ENCODE measurements at places on chromosomes 11 and 22. TPM values are rescaled to one million over a fixed set of nuclear protein-coding genes. Genes with fewer than 3 reads are reported as not detected.

DNA sequence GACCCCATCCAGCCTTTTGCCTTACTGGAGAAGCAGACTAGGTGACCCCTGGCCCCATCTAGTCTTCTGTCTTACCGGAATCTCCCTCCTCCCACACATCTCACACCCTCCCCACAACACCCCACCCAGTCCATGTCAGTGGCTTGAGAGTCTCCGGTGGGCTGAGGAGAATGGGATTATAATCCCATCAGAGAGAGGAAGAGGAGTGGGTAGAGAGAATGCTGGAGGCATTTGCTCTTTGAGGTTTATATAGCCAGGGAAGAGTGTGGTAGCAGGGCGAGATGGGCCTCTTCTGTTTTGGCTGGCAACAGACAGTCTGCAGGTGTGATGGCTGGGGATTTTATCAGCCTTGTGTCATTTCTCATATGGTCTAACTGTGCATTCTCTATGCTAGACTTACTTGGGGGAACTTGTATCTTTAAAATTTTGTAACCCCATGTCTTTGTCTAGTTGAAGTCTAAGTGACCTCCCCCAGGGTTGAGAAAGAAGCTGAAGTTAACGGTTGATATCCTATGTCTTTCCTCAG lies 50.3 kb downstream of the GRAMD1B start:
- DNase-seq = no peak

The GRM5 gene
- polyA plus RNA-seq = 0.30 TPM

GRCh38 chr11:60502221-60502775 lies 9.7 kb downstream of the MS4A12 start:
- DNase-seq = no peak

- no peak for DNase-seq
These were observed 16.2 kb upstream of the OR10V1 start for GRCh38 chr11:59729834-59730233.

- no peak for DNase-seq
These were observed 149.3 kb upstream of the DDI1 start for GRCh38 chr11:103887001-103887658.

DNA sequence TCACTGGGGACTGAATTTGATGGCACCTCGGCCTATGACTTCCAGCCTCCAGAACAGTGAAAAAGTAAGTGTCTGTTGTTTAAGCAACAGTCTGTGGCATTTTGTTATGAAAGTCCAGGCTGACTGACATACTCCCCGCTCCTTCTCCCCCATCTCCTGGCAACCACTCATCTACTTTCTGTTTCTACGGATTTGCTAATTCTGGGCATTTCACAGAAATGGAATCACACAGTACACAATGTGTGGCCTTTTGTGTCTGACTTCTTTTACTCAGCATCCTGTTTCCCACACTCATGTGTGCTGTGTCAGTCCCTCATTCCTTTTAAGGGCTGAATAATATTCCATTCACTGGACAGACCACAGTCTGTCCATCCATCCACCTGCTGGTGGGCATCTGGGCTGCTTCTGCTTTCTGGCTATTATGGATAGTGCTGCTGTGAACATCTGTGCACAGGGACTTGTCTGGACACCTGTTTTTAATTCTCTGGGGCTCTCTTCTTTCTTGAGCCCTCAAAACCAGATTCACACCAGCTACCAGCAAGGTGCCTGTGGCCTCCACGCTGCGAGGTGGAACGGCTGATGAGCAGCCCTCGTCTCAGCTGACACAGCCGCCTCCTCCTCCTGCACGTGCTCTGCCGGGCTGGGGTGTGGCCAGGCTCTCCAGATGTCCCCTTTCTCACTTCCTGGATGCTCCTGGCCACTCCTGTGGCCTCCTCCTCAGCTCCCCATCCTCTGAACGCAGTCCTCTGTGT lies 333.1 kb downstream of the CTTN start:
- DNase-seq = no peak

The FAM83F gene
- polyA plus RNA-seq = 3.2 TPM

The BTG4 gene
- polyA plus RNA-seq = not detected

- no peak for DNase-seq
These were observed 36.6 kb upstream of the GRAMD1B start for GRCh38 chr11:123393312-123393927.

GRCh38 chr11:75103380-75104026 lies 6.8 kb upstream of the OR2AT4 start:
- no peak for DNase-seq

The MRGPRX1 gene
- polyA plus RNA-seq = not detected

DNA sequence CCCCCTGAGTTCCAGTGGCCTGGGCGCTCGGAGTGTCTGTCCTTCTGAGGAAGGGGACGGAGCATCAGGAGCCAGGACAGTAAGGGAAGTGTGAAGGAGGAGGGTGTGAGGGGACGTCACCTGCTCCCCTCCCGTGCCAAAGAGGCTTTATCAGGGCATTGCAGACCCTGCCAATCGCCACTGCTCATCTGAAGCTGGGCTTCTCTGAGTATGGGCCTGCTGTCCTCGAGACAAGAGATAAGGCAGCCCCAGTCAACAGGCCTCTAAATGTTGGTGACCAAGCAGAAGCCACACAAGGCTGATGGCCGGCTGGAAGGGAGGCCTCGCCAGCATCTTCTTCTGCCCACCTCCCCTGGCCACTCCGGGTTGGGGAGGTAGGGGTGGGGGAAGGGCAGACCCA lies 29.8 kb downstream of the LIF start:
- DNase-seq = no peak

DNA sequence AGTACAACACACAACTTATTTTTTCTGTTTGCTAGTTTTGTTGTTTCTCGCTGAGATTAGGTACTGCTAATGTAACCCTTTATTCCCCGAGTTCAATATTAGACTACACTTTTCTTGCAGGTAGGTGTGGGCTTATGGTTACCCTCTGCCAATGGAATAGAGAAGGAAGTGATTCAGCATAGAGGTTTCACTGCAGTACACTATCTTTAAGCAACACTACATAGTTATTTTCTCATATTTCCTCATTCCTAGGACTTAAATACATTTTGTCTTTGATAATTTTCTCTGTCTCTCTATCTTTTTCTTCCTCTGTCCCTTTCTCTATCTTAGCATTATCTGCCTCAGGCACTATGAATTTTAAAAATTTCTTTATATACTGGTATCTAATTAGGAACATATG lies 791.0 kb downstream of the FAM181B start:
- DNase-seq = no peak

The CNTF gene
- polyA plus RNA-seq = 1.8 TPM

DNA sequence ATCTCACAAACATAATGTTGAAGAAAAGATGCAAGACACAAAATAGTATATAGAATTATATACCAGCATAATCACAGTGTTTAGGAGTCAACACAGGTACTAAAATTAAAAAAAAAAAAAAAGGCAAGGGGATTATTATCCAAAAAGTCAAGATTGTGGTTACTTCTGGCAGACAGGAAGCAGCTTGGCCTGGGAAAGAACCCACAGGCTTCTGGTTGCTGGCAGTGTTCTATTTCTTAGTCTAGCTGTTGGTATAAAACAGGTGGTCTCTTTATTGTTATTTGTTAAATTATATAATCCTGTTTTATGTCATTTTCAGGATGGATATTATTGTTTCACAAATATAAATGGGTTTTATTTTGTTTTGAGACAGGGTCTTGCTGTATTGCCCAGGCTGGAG lies 54.0 kb downstream of the C11orf58 start:
- DNase-seq = no peak

The OR8G1 gene
- polyA plus RNA-seq = 0.02 TPM

GRCh38 chr11:8251616-8252295 lies 11.9 kb downstream of the LMO1 start:
- no peak for DNase-seq

The ANKK1 gene
- polyA plus RNA-seq = 0.17 TPM

All from left renal cortex interstitium (tissue), 4 donors.